ENCODE measurements at places on chromosomes 2 and 18.

- peaks cover 8% of the 10 kb centered on the region for H3K4me1 ChIP-seq
- no peaks in the 10 kb centered on the region for H3K27me3 ChIP-seq
- peak overlapping the region; percentile 72 for H3K4me3 ChIP-seq
- DNase-seq = peak; percentile 68
- peak overlapping the region; percentile 96 for H3K27ac ChIP-seq
Observed at GRCh38 chr2:73925853-73926492, 707 bp upstream of the DGUOK start.

GRCh38 chr2:212770240-212770639, 231.6 kb upstream of the ERBB4 start:
- no peak for DNase-seq
- no peaks in the 10 kb centered on the region for H3K36me3 ChIP-seq
- H3K4me3 ChIP-seq = no peak overlapping the region
- H3K4me1 ChIP-seq = no peaks in the 10 kb centered on the region
- no peak overlapping the region for H3K27ac ChIP-seq

GRCh38 chr2:147223119-147223518, 621.7 kb upstream of the ACVR2A start:
- H3K27ac ChIP-seq = no peak overlapping the region
- no peak overlapping the region for H3K4me3 ChIP-seq
- no peak for DNase-seq
- no peaks in the 10 kb centered on the region for H3K36me3 ChIP-seq
- H3K4me1 ChIP-seq = no peaks in the 10 kb centered on the region

- H3K4me3 ChIP-seq = no peak overlapping the region
- H3K27me3 ChIP-seq = no peaks in the 10 kb centered on the region
- H3K4me1 ChIP-seq = no peaks in the 10 kb centered on the region
- H3K27ac ChIP-seq = no peak overlapping the region
- no peak for DNase-seq
Observed at GRCh38 chr2:1800306-1800705, 56.0 kb upstream of the PXDN start.

DNA sequence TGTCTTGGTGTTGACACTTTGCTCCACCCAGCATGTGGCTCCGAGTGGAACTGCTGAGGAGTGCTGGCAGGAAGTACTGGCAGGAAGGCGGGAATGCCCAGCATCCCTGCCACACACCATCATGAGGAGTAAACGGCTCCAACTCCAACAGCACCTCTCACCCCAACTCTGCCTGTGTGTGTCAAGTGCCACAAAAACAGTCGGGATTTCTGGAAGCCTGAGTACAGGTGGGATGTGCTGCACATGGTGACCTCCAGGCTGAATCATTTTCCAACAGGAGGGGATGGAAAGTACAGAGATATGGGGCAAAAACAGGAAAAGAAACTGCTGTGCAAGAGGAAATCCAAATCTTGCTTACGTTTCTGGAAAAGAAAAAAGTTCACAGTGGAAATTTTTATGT, 53.6 kb downstream of the PARD6G start:
- no peak overlapping the region for H3K27ac ChIP-seq
- no peaks in the 10 kb centered on the region for H3K27me3 ChIP-seq
- no peaks in the 10 kb centered on the region for H3K4me1 ChIP-seq
- no peak for DNase-seq

- no peak overlapping the region for H3K4me3 ChIP-seq
- H3K36me3 ChIP-seq = no peaks in the 10 kb centered on the region
- DNase-seq = no peak
- H3K4me1 ChIP-seq = no peaks in the 10 kb centered on the region
- H3K27me3 ChIP-seq = no peaks in the 10 kb centered on the region
Observed at GRCh38 chr2:10188211-10188610, 65.7 kb downstream of the RRM2 start.

DNA sequence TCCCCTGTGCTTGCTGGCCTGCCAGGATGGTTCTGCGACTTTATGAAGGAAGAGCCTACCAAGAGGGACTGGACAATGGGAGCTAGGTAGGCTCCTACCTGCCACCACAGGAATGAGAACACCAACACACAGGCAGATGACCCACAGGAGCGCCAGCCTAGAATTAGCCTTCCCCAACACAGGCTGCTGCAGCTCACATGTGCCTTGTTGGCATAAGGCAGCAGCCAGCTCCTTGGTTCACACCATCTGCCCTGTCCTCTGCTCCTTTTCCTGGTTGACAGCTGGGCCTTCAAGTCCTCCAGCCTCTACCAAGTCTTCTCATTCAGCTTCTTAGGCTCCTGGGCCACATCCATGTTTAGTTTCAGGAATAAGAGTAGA, 705.4 kb upstream of the RAB6C start:
- no peak overlapping the region for H3K4me3 ChIP-seq
- H3K27ac ChIP-seq = no peak overlapping the region
- H3K4me1 ChIP-seq = no peaks in the 10 kb centered on the region
- DNase-seq = no peak

DNA sequence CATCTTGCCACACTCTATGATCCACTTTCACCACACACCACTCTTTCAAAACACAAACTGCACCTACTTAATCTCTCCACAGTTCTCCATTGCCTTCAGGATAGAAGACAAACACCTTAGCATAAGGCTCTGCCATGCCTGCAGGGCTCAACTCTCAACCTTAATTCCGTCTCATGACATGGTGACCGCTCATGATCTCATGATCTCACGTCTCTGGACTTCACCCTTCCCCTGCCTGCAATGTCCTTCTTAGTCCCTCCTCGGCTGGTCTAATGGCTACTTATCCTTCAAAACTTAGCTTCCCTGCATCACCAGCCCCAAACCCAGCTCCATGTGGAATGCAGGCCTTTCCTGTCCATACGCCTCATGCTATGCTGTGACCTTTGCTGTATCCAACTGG, 85.3 kb downstream of the ACVR1 start:
- H3K36me3 ChIP-seq = no peaks in the 10 kb centered on the region
- no peaks in the 10 kb centered on the region for H3K4me1 ChIP-seq

- H3K4me1 ChIP-seq = peaks cover 18% of the 10 kb centered on the region
- no peak for DNase-seq
- no peaks in the 10 kb centered on the region for H3K27me3 ChIP-seq
- no peaks in the 10 kb centered on the region for H3K36me3 ChIP-seq
- H3K27ac ChIP-seq = peak overlapping the region; percentile 72
Observed at GRCh38 chr2:69163109-69163508, 150.1 kb downstream of the ANTXR1 start.

- no peak for DNase-seq
- H3K27me3 ChIP-seq = peaks cover 23% of the 10 kb centered on the region
- H3K27ac ChIP-seq = no peak overlapping the region
Observed at GRCh38 chr18:57425096-57425495, 10.1 kb upstream of the ONECUT2 start.

DNA sequence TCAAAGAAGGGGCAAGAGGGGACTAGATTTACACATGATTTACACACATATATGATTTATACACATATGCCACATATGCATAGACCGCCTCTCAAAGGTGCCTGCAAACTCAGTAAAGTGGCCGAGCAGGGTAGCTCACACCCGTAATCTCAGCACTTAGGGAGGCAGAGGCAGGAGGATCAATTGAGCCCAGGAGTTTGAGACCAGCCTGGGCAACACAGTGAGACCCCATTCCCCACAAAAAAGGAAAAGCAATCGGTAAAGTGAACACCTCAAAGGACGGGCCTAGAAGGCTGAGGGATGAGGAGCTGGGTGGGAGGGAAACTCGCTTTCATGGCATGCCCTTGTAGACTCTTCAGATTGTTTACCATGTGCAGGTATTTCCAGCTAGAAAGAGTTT, 5.1 kb downstream of the ANKRD39 start:
- no peak overlapping the region for H3K4me3 ChIP-seq
- peaks cover 5% of the 10 kb centered on the region for H3K4me1 ChIP-seq
- no peaks in the 10 kb centered on the region for H3K27me3 ChIP-seq
- H3K36me3 ChIP-seq = no peaks in the 10 kb centered on the region
- H3K27ac ChIP-seq = no peak overlapping the region

DNA sequence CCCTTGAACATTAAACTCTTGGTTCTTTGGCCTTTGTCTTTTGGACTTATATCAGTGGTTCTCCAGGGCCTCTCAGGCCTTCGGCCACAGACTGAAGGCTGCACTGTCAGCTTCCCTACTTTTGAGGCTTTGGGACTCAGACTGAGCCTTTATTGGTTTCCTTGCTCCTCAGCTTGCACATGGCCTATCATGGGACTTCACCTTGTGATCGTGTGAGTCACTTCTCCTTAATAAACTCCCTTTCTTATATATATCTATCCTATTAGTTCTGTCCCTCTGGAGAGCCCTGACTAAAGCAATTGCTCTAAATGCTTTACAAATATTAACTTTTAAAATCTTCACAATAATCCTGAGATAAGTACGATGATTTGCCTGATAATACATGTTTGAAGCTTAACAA, 353.6 kb upstream of the TRIB2 start:
- no peaks in the 10 kb centered on the region for H3K27me3 ChIP-seq
- no peaks in the 10 kb centered on the region for H3K36me3 ChIP-seq
- DNase-seq = no peak
- no peak overlapping the region for H3K27ac ChIP-seq
- H3K4me3 ChIP-seq = no peak overlapping the region
- H3K4me1 ChIP-seq = no peaks in the 10 kb centered on the region

GRCh38 chr18:41410006-41410405, 545.0 kb upstream of the PIK3C3 start:
- H3K4me3 ChIP-seq = no peak overlapping the region
- no peak for DNase-seq
- H3K27me3 ChIP-seq = no peaks in the 10 kb centered on the region
- no peak overlapping the region for H3K27ac ChIP-seq
- H3K4me1 ChIP-seq = no peaks in the 10 kb centered on the region

GRCh38 chr2:165376571-165376975, 92.9 kb upstream of the CSRNP3 start:
- no peak for DNase-seq
- H3K4me3 ChIP-seq = no peak overlapping the region
- no peak overlapping the region for H3K27ac ChIP-seq
- no peaks in the 10 kb centered on the region for H3K4me1 ChIP-seq
- no peaks in the 10 kb centered on the region for H3K36me3 ChIP-seq

DNA sequence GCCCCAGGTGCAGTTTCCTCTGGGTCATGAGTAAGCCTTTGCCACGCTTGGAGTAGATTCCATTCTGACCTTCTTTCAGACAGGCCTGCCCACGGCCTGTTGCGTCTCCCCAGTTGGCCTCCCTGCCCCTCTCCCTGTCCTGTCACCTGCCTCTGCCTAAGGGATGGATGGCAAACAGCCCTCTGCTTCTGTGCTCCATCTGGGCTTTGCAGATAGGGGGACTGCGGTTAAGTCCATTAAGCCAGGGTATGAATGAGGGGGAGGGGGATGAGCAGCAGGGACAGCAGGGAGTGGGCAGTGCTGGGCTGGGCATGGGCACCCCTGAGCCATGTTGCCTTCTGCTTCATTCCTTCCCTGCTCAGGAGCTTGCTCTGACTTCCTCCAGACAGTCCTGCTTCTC, 37.6 kb upstream of the B3GNT7 start:
- H3K4me1 ChIP-seq = no peaks in the 10 kb centered on the region
- no peak overlapping the region for H3K4me3 ChIP-seq
- H3K36me3 ChIP-seq = no peaks in the 10 kb centered on the region
- H3K27ac ChIP-seq = no peak overlapping the region
- DNase-seq = no peak

GRCh38 chr18:80009661-80010550, 21.5 kb upstream of the TXNL4A start:
- no peak overlapping the region for H3K27ac ChIP-seq
- no peaks in the 10 kb centered on the region for H3K27me3 ChIP-seq
- H3K4me1 ChIP-seq = no peaks in the 10 kb centered on the region
- H3K36me3 ChIP-seq = no peaks in the 10 kb centered on the region
- DNase-seq = no peak
- no peak overlapping the region for H3K4me3 ChIP-seq

DNA sequence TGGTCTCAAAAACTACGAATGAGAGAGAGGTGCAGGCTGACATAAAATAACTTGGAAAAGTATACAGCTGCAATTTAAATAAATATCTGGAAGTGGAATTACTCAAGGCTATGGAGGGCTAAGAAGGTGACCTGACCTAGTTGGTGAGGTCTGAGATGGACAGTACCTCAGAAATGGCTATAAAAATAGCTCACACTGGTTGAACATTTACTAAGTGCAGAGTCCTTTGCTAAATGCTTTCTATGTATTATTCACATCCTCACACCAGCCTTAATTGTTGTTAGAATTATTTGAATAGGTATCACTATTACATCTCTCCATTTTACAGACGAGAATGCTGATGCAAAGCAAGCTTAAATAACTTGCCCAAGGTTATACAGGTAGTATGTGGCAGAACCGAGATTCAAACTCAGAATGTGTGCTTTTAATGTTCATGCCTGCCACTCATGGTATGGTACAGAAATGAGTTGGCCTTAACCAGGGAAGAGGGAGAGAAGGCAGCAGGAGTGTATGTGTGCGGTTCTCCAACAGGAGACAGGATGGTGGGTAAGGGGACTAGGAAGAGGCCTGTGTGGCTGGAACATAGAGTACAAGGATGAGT, 37.4 kb downstream of the MRPL44 start:
- no peaks in the 10 kb centered on the region for H3K4me1 ChIP-seq
- DNase-seq = no peak
- H3K36me3 ChIP-seq = no peaks in the 10 kb centered on the region
- no peak overlapping the region for H3K4me3 ChIP-seq
- no peak overlapping the region for H3K27ac ChIP-seq
- no peaks in the 10 kb centered on the region for H3K27me3 ChIP-seq

GRCh38 chr2:60884800-60885199, 3.4 kb downstream of the REL start:
- H3K36me3 ChIP-seq = no peaks in the 10 kb centered on the region
- no peaks in the 10 kb centered on the region for H3K4me1 ChIP-seq

DNA sequence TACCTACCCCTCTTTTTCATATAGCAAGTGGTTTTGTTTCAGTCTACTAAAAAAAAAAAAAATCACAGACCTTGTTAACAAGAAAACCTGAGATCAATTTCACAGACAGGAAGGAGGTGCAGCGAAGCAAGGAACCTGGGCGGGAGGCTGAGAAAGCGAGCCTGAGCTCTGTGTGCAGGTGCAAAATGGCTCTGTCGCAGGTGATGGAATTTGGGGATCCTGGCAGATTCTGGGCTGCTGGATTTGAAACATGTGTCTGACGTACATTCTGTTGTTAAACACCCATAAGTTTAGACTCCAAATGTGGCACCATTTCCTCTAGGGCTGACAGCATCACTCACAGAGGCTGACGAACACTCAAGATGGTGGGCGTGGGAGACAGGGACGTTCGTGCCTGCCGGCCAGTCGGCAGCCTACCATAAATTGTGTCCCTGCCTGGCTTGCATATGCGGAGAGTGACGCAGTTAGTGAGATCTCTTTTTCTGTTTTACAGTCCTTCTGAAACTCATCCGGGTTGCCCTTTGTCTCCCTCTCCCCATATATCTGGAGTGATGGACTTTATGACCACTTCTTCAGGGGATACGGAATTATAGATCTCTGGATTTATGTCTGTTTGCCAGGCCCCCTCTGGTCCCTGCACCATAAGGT, 8.8 kb upstream of the DDX1 start:
- no peak overlapping the region for H3K4me3 ChIP-seq
- no peak overlapping the region for H3K27ac ChIP-seq
- DNase-seq = no peak
- no peaks in the 10 kb centered on the region for H3K4me1 ChIP-seq
- no peaks in the 10 kb centered on the region for H3K27me3 ChIP-seq

- no peaks in the 10 kb centered on the region for H3K27me3 ChIP-seq
- H3K4me3 ChIP-seq = no peak overlapping the region
- no peaks in the 10 kb centered on the region for H3K4me1 ChIP-seq
- no peak for DNase-seq
- no peak overlapping the region for H3K27ac ChIP-seq
Observed at GRCh38 chr2:68978098-68978497, 3.7 kb downstream of the GKN1 start.

GRCh38 chr2:219452361-219453317, 18.0 kb downstream of the SPEG start:
- H3K27me3 ChIP-seq = peaks cover 12% of the 10 kb centered on the region
- H3K4me1 ChIP-seq = peaks cover 11% of the 10 kb centered on the region
- DNase-seq = no peak
- H3K27ac ChIP-seq = peak overlapping the region; percentile 57

Data from Peyer's patch (tissue), 4 donors.